ENCODE measurements at places on chromosomes 16 and 17.

DNA sequence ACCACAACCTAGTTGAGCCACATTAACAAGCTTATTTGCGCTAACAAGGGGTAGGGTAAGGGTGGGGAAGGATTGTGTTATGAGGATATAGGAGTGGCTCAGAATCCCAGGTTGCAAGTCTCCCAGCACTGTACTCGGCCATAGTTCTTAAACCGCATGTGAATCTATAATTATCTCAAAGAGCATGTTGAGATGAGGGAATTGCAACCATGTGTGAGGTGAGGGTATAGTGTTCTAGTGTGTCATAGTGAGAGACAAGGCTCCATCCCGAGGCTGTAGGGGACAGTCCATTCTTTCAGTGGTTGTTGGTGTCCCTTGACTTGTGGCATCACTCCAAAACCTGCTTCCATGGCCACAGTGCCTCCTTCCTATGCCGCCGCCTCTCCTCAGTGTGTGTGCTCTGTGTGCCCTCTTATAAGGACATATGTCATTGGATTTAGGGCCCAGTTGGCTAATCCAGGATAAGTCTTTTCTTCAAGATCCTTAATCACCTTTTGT is 22.7 kb upstream of the ATP5MC1 start:
- no peak for DNase-seq

GRCh38 chr16:82716361-82716855 is 89.6 kb downstream of the CDH13 start:
- no peak for DNase-seq

DNA sequence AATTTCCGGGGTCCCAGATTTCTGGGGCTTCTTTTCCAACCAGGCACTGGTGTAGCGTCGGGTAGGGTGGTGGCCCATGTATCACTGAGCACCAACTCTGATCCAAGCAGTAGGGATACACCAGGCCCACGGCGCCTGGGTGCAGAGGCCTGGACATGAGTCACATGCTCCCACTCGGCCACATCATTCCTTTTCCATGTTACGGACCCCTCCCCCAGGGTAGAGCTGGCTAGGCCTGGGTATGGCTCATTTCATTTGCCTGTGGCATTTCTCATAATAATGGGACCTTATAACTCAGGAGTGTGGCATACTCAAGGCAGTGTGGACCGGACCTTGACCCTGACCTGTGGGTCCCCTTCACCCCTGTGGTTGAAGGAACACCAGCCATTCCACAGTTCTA is 18.0 kb upstream of the NDRG4 start:
- DNase-seq: no peak

DNA sequence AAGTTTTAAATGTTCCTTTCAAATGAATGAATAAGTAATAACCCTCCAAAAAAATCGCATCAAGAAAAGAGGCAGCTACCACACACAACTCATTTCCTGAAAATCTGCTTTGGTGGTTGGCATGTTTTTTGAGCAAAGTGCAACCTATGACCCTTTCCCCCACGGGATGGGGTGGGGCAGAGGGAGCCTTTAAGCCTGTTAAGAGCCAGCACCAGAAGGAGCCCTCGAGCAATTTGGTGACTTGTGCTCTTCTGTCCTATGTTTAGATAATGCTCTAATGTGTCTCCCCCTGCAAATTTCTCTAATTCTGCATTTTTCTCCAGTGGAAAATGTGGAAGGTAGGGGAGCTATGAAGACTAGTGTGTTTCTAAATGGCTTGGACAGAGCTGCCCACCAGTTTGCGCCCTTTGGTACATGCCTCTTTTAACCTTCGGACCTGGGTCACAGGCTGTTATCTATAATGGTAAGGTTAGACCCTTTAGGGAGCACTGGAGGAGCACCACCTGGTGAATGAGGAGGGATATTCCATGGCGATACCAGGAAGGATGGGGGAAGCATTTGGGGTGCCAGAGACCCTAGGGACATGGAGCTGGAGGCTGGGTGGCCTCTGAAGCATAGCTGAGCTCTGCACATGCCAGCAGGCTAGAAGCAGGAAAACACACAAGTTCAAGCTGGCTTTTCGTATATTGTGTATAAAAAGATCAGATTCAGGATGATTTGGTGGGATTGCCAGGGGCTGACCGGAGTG is 1.6 kb downstream of the PYCARD start:
- DNase-seq: no peak

DNA sequence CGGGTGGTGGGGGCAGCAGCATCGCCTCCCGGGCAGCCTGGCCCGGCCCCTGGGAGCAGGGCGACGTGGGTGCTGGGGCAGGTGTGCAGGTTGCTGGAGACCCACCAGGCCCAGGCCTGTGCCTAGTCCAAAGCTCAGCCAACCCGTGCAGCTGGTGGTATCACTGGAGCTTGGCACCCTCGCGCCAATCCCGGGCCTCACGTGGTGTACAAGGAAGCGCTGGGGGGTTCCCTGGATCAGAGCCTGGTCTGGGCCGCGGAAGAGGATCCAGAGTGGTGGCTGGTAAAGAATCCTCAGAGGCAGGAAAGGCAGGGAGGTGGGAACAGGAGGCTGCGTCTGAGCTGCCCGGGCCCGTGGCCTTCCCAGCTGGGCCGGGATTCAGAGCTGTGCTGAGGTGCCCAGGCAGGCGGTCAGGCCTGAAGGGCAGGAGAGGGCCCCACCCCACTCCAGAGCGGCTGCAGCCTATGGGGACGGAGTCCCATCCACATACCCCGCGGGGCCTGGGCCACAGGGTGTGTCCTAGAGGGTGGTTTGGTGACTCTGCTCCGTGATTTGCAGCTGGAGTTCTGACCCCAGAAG is 36.2 kb downstream of the ZFPM1 start:
- DNase-seq: no peak

GRCh38 chr17:15351925-15352324 is 10.5 kb upstream of the TEKT3 start:
- no peak for DNase-seq

- no peak for DNase-seq
These were observed 19.4 kb downstream of the RARA start for GRCh38 chr17:40328386-40328766.

GRCh38 chr16:12176051-12176450 is 199.5 kb downstream of the SNX29 start:
- DNase-seq: no peak

DNA sequence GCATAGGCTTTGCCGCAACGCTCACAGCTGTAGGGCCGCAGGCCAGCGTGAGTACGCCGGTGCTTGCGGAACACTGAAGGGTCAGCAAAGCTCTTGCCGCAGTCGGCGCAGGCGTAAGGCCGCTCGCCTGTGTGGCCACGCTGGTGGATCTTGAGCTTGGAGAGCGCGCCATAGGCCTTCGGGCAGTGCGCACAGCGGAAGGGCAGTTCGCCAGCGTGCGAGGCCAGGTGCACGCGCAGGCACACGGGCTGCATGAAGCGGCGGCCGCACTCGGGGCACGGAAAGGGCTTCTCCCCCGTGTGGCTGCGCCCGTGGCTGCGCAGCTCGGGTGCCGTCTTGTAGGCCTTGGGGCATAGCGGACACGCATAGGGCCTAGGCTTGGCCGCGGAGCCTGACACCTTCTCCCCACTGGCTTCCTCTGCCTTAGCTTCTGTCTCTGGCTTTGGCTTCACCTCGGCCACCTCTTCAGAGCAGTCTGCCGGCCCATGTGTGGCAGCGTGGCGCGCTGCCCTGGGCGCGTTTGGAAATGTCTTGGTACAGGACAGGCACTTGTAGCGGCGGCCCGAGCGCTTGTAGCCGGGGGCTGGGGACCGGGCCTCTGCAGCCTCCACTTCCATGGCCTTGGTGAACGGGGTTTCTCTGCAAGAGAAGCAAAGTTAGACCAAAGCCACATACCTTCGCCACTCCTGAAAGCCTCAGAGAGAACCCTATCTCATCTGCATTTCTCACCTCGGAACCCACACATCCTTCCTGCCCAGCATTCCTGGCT is 10.0 kb downstream of the ZNF668 start:
- no peak for DNase-seq

DNA sequence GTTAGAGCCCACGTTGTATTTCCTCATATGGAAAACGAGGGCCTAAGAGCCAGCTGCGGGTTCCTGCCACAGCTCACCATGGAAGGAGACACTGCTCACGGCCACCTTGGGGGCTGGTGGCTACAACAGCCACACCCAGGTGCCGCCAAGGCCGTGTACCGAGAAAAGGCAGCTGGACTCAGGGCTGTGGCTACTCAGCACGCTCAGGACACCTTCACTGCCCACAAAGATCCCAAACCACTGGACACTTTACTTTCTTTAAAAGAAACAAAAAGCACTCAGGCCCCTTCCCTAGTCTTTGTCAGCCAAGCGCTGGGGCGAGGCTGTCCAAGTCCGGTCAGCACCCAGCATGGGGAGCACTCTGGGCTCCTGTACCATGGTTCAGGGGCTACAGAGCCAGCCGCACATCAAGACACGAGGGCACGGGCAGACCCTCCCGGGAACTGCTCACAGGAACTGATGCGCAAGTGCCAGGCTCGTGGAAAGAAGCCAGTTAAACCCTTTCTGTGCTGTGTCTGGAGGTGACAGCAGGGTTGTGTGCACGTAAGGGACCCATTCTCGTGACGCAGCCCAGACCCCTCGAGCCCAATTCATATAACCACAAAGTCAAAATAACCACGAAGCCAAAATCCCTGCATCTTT is 18.5 kb downstream of the SLC16A3 start:
- no peak for DNase-seq

DNA sequence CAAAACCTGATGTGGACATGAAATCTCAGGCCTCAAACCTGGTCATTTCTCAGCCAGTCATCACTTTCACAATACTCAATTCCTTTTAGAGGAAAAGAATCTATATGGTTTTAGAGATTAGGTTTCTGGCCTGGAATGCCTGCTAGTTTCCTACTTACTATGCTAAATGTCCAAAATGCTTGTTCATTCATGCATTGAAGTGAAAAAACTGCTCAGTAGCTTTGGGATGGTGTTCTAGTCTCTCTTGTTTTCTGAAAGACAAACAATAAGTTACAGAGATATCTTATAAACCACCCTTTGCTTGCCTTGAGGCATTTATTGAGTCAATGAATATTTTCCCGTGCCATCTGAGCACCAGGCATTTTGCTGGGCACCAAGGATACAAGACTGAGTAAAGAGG is 1146.5 kb upstream of the GOT2 start:
- DNase-seq: no peak

GRCh38 chr16:8720080-8720966 is 45.9 kb downstream of the ABAT start:
- DNase-seq: no peak

DNA sequence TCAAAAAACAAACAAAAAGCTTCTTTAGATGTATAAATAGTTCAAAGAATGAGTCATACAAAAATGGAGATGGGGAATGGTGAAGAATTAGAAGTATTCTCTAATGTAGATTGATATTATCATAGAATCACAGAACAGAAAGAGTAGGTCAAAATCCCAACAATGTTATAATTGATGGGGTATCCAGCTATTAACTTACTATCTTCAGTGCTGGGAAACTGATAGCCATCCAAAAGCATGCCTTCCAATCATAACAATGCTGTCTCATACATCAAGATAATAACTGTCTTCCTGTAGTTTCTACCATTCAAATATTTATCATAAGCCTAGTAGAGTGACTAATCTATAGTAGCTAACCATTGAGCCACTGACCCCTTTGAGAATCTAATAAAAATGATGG is 26.7 kb upstream of the GNAO1 start:
- DNase-seq: no peak

GRCh38 chr17:48795444-48796162 is 21.4 kb downstream of the TTLL6 start:
- no peak for DNase-seq

DNA sequence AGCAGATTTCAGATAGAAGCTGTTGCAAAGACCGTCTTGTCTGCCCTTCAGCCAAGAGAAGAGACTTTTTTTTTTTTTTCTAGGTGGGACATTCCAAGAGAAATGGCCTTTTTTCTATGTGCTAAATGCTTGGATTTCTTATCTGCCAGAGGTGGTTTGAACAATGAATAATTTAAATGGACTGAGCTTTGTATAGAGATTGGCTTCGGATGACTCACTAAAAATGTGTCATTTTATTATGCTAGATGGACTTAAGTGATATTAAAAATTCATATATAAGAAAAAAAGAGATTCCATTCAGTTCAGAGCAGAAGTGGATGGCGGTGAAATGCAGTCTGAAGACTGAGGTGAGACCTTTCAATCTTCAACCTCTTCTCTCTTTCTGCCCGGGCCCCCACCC is 58.4 kb downstream of the MEAK7 start:
- DNase-seq: no peak

- DNase-seq: no peak
These were observed 15.3 kb downstream of the NLK start for GRCh38 chr17:28057731-28058246.

GRCh38 chr17:71934520-71934919 is 186.3 kb upstream of the SOX9 start:
- DNase-seq: no peak

DNA sequence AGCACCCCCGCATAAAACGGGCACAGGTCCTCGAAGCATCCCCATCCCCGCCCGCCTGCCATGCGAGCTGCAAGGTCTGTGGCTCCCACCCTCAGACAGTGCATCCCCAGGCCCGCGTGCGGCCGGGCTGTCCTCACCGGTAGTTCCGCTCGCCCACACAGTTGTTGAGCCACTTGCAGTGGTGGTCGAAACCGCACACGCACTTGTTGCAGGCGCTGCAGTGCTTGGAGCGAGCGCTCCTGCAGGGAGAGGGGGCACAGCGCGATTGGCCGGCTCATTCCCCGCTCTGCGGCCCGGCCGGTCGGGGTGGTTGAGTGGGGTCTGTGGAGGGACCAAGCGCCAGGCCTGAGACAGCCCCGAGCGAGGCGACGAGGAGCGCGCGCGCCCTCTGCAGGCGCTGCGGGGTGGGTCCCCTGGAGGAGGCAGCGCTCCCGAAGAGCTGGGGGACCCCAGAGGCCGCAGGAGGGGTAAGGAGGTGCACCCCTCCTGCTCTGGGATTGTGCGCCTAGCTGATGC is 6.0 kb upstream of the TPPP3 start:
- no peak for DNase-seq

DNA sequence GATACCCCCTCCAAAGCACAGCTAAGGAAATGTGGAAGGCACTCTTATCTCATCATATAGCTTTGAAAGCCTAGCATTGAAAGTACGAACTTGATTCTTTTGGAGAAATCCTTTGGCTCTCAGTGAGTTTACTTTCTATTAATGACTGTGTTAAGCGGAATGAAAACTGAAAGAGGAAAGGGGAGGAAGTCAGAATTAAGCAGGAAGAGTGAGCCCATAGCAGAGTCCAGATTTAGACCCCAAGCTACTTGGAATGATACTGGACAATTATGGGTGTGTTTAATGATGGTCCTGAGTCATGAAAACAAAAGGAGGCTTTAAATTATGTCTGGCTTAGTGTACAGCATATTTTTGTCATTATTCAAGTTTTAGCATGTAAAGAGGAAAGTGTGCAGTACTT is 42.2 kb downstream of the TENT4B start:
- no peak for DNase-seq

Data from NCI-H1048 (cell line).